ENCODE measurements at places on chromosomes 7 and 10.

DNA sequence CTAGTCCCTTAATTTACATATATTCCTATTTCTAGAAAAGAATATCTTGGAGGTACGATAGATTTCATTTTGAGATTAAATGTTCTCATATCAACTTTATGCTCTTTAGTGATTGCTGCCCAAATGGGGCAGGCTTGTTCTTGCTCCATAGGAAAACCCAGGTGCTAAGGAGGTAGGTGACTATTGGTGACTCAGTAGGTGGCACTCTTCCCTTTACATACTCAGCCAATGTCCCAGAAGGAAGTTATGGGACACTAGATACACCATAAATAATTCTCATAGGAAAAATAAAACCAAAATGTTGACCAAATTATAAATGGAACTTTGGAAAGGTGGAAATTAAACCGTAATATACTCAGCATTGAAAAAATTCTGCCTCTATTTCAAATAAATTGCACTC lies 4.0 kb downstream of the SKAP2 start:
- DNase-seq = no peak

- DNase-seq = no peak
Observed at GRCh38 chr7:92714280-92714679, 122.1 kb downstream of the CDK6 start.

DNA sequence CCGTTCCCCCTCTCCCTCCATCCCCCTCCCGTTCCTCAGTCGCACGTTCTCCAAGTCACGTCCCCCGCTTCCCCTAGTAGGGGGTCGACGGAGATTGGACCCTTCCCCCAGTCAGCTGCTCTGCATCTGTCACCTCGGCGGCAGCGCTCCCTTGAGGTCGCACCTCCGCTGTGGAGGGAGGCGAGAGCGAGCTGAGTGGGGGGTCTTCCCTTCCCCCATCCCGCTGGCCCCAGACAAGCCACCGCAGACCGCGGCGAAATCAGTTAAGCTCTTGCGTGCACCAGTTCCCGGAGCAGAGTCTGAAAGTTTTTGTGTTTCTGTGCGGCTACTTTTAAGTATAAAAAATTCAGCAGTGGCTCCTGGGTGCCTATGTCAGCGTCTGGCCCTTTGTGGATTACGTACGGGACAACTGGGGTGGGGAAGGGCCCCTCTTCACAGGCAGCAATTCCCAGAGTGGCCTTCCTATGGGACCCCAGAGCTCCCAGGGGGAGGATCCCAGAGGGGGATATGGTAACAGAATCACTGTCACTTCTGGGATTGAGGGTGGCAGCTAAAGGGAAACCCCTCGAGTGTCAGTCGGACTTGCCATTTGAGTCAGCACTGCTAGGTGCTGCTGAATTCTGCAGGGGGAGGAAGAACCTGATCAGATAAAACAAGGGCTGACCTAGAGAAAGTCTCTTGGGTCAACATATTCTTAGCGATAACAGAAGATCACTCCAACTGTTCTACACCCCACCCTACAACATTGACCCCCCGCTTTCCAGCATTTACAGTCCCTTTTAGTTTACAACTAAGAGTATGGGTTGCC lies 12.5 kb upstream of the DDIT4 start:
- no peak for DNase-seq

DNA sequence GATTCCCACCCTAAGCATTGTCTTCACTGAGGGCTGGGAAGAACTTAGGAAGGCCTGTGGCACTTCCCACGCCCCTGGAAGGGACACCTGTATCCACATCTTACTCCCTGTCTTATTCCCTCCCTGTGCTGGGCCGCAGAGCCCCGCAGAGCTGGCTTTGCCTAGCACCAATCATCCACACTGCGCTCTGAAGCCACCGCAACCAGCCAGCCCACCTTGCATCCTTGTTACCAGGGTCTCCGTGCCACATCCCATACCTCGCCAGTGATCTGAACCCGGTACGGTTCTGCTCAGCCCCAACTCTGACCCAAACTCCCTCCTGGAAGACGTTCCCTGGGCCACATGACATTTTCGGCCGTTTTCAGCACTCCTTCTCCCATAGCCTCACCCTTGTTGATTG lies 101.4 kb upstream of the PITRM1 start:
- no peak for DNase-seq

GRCh38 chr7:30142710-30143109 lies 7.9 kb downstream of the MTURN start:
- DNase-seq = no peak

DNA sequence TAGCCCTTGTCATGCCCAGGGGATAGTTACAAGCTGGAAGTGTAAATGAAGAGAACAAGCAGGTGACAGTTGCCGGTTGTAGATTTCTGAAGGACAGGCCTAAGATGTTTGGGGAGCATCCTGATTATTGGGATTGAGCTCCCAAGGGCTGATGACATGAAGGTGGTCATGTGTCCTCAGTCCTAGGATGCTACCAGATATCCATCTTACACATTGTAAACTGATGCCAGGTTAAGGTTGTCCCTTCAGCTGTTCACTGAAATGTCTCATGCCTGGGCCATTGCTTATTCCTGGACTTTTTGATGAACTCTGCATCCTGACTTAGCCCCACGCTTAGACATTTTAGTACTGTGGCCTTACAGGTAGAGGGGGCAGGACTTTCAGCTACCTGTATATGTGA lies 1.3 kb downstream of the ZMIZ2 start:
- no peak for DNase-seq

GRCh38 chr7:12220389-12221046 lies 9.4 kb downstream of the TMEM106B start:
- DNase-seq = no peak

- DNase-seq = no peak
Observed at GRCh38 chr10:96978621-96979154, 146.6 kb downstream of the LCOR start.

- DNase-seq = no peak
Observed at GRCh38 chr7:18721429-18721828, 225.9 kb downstream of the HDAC9 start.

DNA sequence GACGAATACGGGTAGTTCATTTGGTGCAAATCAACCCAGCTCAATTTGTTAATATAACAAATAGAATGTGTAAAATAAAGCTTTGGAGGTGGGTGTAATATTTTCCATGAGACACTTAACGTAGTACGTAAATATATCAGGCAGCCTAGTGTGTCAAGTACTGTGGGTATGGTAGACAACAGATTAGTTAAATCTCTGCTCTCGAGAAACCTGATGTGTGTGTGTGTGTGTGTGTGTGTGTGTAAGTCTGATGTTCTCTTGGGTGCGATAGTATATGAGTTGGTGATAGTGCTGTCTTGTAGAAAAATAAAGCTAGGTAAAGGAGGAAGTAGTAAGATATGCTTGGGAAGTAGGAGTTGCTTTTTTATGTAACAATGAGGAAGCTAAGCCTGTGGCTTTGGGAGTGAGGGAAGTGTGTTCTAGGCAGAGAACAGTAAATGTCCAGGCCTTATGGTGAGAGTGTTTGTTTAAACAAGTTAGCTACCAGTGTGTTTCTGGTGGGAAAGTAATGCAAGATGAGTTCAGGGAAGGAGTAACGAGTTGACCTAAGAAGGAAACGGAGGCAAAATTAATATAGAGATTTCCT lies 26.1 kb downstream of the WAC start:
- DNase-seq = no peak

DNA sequence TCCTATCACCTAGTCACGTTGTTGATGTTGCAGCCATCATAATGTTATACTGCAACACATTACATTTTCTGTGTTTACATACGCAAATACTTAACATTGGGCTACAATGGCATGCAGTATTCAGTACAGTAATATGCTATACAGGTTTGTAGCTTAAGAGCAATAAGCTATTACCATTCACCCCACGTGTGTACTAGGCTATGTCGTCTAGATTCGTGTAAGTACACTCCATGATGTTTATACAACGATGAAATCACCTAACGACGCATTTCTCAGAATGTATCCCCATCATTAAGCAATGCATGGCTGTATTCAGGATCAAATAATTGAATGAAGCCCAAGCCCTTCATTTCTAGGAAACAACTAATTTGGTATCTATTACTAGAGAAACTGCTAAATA lies 43.4 kb upstream of the C1GALT1 start:
- no peak for DNase-seq

DNA sequence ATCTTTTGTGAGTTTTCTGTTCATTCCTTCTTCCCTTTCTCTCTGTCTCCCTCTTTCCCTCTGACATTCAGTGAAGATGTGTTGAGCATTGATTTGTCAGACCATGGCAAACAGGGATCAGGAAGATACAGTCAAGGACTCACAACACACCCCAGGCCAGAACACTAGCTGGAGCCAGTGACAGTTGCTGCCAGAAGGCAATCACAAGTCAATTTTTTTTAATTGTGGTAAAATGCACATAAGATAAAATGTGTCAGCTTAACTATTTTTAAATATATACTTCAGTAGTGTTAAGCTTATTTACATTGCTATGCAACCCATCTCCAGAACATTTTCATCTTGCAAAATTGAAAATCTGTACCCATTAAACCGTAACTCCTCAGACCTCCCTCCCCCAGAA lies 62.6 kb downstream of the TEX36 start:
- no peak for DNase-seq

DNA sequence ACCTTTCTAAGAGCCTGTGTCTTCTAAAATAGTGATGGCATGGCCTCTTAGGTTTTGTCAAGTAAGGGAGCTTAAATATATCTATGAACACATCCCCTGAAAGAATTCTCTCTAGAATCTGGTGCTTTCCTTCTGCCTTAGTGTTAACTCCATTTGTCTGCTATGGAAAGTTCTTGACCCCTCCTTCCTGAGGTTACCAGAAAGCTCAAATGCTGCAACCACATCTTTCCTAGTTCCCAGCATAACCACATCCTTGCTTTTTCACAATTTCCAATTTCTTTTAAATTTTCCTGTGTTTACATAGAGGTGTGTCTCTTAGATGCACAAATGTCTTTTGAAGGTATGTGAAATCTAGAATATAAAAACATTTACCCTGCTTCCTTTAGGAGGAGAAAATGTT lies 16.4 kb upstream of the GSDME start:
- no peak for DNase-seq

DNA sequence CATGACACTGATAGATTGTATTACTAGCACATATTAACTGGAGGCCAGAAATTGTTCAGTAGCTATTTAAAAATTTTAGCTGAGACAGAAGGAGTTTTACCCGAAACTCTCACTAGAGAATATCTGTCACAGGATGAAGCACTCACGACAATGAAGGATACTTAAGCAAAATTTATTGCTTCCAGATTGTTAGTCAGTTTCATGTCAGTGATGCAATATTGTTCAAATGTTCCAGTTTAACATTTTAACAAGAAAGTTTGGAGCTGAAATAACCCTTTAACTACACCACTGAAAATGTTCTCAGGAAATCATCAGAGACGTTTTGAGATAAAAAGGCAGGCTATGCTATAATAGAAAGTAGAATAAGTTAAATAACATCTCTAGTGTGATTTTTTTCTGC lies 15.0 kb upstream of the CADPS2 start:
- no peak for DNase-seq

DNA sequence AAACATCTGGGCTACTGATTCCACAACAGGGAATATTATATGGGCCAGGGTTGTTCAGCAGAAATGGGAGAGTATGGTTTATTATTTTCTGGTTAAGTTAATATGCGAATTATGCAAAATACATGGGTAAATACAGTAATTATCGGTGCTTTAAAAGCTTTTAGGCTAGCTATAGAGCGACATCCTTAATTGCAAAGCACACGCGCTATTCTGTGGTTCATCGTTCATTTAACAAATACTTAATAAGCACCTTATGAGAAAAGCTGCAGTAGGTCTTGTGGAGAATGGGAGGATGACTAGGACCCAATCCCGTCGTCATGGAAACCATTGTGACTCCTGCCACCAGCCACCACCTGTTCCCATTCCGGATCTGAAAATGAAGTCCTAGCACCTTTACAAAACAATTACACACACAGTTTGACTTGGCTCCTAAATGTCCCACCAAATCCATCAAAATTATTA lies 623 bp upstream of the CEP41 start:
- DNase-seq = peak; percentile 3

DNA sequence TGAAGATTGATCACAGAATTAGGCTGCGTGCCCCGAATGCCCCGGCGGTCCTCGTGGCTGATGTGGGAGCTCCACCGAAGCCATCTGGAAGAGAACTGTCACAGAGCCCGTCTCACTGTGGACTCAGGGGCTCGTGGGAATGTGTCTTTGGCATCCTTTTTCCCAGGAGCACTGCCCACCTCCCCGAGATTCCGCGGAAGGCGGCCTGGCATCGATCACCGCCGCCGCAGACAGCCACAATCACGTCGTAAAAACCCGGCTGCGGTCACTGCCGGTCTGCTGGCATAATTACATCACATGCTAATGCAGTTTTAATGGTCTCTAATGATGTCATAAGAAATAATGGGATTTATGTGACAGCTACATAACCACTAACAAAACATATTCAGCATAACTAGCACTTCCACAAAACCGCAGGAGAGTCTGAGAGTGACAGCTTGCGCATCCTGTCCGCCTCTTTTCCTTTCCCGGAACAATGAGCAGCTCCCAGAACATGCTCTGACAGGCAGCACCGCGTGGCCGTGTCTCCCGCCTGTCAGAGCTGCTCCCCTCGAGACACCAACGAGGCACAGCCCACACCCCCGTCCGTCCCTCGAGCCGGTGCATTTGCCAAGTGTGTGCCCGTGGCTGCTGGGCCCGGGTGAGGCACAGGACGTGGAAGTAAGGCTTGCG lies 490.0 kb downstream of the PTPRN2 start:
- DNase-seq = no peak

DNA sequence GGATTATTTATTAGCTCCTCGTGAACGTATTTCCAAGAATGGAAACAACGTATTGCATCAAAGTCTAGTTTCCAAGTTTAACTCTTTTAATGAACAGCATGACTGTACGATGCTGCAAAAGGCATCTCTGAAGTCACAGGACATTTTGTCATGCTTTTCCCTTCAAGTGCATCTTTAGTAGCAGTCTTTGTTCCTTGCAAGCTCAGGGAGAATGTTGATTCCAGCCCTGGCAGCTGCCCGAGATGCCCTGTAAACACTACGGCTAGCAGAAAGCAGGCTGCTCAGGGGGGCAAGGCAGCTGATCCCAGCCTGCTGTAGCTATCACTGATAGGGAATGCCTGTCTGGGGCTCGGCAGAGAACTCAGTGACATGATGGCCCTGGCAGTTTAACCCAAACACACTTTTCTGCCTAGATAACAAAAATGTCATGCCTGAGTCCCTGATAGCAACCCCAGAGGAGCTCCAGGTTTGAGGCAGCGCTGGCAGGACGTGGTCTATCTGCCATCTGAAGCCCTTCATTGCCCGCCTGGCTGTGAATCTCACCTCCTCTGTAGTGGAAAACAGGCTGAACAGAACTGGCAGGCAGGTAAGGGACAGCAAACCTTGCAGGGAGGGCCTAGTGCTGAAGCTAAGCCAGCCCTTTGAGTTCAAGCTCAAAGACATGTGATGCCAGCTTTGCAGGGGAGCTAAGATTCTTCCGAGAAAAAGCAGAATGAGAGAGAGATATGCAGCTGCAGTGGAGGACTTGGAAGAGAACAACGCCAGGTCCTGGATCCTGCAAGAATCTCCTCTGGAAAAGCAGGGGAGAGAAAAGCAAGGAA lies 264.6 kb downstream of the SNX10 start:
- DNase-seq = no peak

- no peak for DNase-seq
Observed at GRCh38 chr7:33837356-33837851, 67.9 kb upstream of the BMPER start.

- no peak for DNase-seq
Observed at GRCh38 chr10:35691522-35692236, 49.6 kb upstream of the FZD8 start.

- no peak for DNase-seq
Observed at GRCh38 chr7:107501593-107501992, 31.7 kb downstream of the GPR22 start.

- no peak for DNase-seq
Observed at GRCh38 chr7:69411466-69411865, 186.8 kb upstream of the AUTS2 start.
